ENCODE measurements at places on chromosomes 2 and 18.

DNA sequence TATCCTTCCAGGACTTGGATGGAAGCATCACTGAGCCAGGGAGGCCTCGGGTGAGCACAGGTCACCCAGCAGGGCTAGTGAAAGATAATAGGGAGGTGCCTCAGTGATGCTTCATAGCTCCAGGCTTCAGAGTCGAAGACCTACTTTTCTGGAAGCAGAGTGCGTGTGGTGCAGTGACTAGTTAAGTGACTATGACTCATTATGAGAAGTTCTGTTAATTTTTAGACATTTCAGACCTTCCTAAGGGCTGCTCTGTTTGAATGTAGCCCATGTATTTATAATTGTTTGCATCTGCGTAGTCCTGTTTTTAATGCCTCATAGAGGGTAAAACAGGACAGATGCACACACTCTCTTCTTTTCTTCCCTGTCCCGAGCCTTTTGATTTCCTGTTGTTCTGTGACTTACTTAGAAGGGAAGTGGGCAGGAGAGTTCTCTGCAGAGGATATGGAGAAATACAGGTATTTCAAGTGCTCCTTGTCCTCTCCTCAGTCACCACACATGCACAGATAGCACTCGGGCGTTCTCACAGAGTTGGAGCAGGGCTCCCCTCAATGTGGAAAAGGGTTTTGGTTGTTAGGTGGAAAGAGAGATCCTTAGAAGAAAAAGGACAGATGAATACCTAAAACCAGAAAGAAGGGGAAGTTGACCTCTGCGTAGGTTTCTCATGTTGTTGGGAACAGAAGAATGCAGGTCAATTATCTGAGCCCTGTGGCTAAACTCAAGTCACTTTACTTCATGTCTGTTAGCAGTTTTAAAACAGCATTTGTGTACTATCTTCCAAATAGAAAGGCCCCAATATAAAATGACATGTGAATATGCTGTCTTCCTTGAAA, 34.7 kb downstream of the RALB start:
- DNase-seq, result no peak

GRCh38 chr2:73914667-73915066, 12.0 kb upstream of the DGUOK start:
- no peak for DNase-seq

DNA sequence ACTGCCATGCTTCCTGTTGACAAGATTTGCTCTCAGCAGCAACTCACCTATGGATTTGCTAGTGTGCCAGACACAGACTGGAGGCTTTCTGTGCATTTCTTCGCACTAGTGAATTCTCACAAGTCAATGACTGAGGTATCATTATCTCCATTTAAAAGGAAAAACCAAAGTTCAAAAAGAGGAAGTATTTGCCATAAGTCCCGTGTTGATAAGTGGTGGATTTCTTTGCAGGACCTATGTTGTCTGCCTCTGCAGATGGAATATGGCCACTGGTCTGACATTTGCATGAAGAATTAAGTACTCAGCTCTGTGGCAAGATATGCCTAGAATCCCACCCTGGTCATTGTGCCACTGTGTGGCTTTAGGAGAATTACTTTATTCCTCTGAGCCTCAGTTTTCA, 299.6 kb downstream of the PAX3 start:
- no peak for DNase-seq

DNA sequence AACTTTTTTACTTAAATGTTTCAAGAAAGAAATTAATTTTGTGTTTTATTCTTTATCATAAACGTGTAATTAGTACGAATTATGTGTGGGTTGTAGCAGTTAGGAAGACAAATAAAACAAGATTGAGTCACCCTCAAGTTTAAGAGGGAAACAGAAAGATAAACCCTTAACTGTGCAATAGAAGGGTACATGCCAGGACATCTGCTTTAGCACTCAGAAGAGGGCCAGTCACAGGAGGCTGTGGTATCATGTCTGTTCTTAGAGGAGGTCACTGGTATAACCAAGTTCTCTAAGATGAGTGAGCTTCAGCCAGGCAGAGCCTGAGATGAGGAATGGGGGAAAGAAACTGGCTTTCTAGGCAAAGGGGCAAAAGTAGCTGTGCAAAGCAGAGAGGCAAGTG, 42.4 kb upstream of the GRHL1 start:
- no peak for DNase-seq

DNA sequence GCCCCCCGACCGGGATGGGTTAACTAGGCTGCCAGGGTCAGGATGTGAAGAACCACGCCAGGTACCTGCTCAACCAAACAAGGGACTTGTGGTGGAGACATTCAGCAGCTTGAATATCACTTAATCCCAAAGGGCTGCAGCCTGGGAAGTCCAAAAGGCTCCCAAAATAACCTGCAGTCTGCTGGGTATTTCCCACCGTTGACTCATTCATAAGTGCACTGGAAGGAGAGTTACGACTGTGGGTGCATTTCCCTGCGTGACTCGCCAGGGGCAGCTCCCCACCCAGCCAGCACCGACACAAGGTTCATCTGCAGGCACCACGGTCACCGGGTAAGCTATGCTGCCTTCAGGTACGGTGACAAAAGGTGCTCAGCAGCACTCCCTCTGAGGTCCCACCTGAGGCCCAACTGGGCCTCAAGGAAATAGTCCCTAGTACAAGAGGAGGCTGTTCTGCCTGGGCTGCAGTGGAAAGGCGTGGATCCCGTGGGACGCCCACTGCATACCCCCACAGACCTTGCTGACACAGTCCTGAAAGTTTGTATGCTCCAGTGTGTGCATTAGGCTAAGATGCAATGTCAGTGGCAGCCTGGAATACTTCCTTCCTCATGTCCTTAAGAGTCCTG, 86.5 kb downstream of the UXS1 start:
- no peak for DNase-seq

DNA sequence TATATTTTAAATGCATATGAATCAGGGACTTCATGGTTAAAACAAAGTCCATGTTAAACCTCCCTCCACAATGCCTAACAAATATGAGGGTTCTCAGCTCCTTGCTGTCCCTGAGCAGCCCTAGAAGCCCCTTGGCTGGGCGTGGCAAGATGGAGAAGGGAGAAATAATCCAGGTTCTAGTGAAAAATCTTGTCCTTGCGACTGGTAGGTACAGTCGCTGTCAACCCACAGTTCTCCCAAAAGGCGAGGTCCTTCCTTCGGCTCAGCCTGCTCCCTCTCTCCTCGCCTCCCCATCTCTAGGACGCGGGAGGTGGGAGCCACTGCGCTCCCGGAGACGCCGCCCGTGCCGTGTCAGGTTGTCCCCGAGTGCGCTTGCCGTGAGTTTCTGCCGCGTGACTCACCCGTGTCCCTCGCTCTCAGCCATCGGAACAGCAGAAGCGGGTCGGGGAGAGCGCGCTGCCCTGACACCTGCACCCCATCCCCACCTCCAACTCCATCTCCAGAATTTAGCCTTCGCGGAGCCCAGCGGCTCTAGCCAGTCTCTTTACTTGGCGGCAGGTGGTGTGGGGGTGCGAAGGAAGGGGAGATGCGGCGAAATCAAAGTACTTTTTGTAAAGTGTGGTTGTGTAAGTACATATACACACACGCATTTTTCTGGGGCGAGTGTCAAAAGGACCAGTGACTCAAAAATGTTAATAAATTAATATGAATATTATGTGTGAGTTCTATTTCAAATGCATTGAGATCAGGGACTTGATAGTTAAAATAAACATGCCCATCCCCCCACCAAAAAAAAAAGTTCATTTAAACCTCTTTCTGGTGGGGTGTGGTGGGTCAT, 65.1 kb upstream of the TMEM17 start:
- DNase-seq, result no peak

Measured in stimulated activated CD8-positive, alpha-beta memory T cell treated with anti-CD3 and anti-CD28 coated beads, Interleukin-4, amount 100 ng/mL, for 4 hours (primary cell).